ENCODE measurements at places on chromosomes 13 and 19. TPM values are rescaled to one million over a fixed set of nuclear protein-coding genes. Genes with fewer than 3 reads are reported as not detected.

Gene EID2
- 21.7 TPM for total RNA-seq

Gene OR4F17
- not detected for total RNA-seq

Gene NR2F6
- total RNA-seq = 96.5 TPM

Gene GNG7
- 0.43 TPM for total RNA-seq

Gene LRG1
- total RNA-seq = 0.61 TPM

Gene PIP5K1C
- 27.0 TPM for total RNA-seq

- peak; percentile 31 for DNase-seq
Measured at GRCh38 chr19:27974082-27974513, 1238.9 kb downstream of the UQCRFS1 start.

GRCh38 chr13:47215736-47216135 lies 318.9 kb upstream of the HTR2A start:
- no peak for DNase-seq

GRCh38 chr19:24140099-24140498 lies 53.1 kb downstream of the ZNF254 start:
- DNase-seq = no peak

DNA sequence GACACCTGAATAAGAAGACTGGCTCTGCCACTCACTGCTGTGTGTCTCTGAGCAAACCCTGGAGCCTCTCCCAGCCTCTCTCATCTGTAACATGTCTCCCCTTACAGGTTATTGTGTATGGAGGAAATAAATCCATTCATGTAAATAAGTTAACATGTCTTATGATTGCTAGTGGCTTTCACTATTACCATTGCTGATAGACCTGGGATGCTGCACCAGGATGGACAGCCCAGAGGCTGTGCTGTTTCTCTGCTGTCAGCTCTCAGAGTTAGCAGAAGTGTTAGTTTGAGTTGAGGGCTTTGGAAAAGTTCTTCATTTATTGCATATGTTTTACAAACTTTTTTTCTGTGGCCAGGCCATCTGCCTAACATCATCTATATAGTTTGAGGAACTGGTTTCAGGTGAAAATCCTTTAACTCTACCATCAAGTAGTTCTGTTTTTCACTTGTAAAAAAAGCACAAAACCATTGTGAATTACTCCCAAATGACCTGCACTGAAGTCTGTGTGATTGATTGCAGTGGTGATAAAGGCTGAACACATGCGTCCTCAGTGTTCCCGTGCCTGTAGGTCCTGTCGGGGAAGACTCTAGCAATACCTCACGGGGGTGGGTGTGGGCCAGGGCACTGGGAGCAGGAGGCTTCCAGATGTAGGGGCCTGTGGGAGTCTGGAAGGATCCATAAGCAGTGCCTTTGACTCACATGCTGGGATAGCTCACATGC lies 24.6 kb downstream of the MPHOSPH8 start:
- no peak for DNase-seq

- DNase-seq = no peak
Measured at GRCh38 chr13:23670793-23671192, 100.6 kb downstream of the TNFRSF19 start.

GRCh38 chr13:27120011-27120410 lies 51.6 kb downstream of the USP12 start:
- DNase-seq = no peak

GRCh38 chr19:48480183-48480557 lies 11.0 kb downstream of the CYTH2 start:
- DNase-seq = no peak

GRCh38 chr13:74037762-74038161 lies 96.4 kb downstream of the KLF12 start:
- DNase-seq = no peak

DNA sequence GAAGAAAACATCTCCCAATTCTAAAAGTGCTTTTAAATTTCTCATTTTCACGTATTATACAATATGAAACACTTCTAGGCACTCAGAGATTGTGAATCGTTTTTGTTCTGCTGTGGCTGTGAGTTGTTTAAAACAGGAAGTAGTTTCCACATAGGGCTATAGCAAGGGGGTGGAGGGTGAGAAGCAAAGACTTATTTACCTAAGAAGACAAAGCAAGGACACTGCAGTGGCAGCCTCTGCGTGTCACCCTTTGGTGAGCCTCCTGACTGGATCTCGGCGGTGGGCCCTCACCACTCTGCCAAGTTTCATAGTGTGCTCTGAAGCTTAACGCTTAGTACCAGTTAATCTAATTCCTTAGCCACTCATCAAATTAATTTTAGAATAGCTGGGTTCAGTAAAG lies 56.8 kb downstream of the TNFSF13B start:
- DNase-seq = no peak

DNA sequence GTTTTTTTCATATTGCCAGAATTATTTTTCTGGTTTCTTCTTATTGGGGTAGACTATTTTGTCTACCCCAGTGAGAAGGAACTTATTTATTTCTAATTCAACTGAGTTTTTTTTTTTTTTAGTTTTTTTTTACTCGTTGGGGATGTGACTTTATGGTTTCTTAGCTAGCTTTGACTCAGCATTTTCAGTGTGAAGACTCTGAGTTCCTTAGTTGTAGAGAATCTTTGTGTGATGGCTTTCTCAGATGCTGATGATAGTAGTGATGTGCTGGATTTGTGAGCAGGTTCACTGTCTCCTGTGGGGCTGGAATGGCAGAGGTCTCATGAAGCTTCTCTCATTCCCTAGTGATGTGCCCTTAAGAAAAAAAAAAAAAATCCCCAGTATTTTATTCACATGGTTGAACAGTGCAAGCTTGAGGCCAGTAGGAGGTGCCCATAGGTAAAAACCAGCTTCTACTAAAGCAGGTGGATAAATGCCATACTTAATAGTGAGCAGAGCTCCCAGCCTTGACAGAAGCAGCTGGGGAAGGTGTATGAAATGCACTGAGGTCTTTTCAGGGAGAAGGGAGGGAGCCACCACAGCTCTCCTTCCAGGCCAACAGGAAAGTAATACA lies 106.2 kb upstream of the KLF5 start:
- DNase-seq = no peak

DNA sequence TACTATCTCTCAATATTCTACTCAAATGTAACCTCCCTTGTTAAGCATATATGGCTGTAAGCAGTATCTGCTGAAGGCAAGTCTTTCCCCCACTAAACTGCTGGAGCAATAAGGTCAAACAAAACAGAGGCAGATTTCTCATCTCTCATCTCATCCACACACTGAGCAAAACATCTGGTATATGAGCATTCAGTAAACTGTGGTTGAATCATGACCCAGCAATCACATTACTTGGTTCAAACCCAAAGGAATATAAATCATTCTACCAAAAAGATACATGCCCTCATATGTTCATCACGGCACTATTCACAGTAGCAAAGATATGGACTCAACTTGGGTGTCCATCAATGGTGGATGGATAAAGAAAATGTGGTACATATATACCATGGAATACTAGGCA lies 344.4 kb downstream of the SUCLA2 start:
- DNase-seq = no peak

DNA sequence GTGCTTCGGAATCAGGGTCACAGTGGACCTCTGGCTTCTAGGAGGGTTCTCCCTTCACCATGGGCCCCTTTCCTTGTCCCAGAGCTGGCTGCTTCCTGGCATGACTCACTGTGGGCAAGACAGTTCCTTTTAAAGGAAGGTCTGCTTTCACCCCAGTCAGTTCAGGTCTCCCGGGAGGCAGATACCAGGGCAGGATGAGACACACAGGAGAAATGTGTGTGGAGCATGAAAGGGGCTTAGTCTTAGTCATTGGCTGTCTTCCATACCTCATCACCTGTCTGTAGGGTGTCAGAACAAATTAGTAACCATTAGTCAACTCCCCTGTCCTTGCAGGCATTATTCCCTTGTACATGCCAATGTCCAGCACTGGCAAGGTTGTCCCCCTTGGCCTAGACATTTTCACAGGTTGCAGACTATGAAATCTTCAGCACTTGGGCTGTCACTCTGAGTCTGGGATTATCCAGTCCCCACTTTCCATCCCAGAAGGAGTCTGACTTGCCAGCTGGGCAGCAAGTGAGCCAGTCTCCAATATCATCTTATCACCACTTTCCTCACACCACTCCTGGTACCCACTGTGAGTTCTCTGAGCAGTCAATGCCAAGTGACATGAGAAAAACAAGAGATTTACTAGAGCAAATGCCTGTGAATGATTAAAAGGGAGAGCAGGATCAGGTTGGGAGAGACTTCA lies 76.8 kb upstream of the MEDAG start:
- no peak for DNase-seq

- DNase-seq = no peak
Measured at GRCh38 chr19:42303101-42303464, 659 bp upstream of the PAFAH1B3 start.

DNA sequence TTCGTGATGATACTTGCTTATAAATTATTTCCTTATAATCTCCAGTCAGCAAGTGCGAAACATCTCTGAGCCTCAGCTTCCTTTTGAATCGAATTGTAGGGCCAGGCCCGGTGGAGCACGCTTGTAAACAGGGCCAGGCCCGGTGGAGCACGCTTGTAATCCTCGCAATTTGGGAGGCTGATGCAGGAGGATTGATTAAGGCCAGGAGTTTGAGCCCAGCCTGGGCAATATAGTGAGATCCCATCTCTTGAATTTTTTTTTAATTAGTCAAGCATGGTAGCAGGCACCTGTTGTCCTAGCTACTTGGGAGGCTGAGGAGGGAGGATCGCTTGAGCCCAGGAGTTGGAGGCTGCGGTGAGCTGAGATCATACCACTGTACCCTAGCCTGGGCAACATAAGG lies 116.2 kb upstream of the MCF2L start:
- DNase-seq = no peak

- peak; percentile 50 for DNase-seq
Measured at GRCh38 chr19:10544242-10544752, 593 bp downstream of the ATG4D start.

DNA sequence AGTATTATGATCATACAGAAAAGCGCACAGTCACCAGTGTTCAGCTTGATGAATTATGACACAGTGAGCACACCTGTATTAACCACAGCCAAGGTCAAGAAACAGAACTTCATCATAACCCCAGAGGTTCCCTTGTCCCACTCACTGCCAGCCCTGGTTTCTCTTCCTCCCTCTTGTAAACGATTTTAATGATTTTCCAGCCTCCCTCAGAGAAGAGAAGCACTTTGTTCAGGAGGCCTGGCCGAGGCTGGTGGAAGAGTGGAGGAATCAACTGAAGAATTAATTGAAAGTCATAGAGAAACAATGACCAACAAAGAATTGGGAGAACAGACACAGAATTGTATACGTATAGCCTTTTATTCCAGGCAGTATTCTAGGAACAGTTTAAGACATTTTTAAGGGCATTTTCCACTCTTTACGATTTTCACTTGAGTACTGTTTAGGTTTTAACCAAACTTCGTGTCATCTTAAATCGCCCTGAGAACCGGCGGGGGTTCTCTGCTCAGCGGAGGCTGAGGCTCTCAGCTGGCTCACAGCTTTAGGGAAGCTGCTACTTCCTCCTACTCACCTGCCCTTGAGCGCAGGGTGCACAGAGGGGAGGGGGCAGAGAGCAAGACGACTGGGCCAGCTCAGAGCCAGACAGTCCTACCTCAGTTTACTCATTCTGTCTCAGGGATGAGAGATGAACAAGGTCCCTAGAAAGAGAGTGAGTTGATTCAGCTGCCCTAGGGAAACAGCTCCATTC lies 108.6 kb downstream of the AKAP11 start:
- no peak for DNase-seq

DNA sequence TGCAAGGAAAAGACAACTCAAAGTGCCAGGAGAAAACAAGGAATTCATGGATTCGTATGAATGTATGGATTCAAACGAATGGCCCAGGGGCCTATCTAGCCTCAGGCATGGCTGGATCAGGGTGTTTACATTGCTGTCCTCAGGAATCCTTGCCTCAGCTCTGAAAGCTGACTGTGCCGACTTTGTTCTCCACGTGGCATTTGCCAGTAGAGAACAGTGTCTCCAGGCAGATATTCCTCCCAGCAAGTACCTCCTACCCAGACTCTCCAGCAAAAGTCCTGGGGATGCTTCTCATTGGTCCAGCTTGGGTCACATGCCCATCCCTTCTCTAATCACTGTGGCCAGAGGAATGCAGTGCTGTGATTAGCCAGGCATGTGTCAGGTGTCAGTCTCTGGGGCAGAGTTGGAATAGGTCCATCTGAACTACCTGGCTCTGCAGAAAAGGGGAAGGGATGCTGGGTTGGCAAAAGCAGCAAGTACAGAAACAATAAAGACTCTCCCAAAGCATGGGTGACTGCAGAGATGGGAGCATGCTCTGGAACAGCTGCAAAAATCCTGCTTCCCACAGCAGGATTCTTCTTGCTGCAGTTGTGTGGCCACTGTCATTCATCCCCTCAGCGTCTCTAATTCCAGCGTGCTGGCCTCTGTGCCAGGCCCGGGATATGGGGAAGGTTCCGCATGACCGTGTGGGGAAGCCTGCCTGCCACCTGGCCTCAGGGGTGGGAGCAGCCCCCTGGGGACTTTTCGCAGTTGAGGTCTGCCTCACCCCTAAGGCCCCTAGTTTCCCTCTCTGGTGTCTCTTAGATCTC lies 30.0 kb downstream of the CCNE1 start:
- DNase-seq = peak; percentile 88

- no peak for DNase-seq
Measured at GRCh38 chr13:23915308-23915707, 18.0 kb upstream of the C1QTNF9B start.

- DNase-seq = peak; percentile 32
Measured at GRCh38 chr13:114099918-114100445, 32.4 kb downstream of the RASA3 start.

- no peak for DNase-seq
Measured at GRCh38 chr13:95809429-95809828, 132.5 kb downstream of the DNAJC3 start.

DNA sequence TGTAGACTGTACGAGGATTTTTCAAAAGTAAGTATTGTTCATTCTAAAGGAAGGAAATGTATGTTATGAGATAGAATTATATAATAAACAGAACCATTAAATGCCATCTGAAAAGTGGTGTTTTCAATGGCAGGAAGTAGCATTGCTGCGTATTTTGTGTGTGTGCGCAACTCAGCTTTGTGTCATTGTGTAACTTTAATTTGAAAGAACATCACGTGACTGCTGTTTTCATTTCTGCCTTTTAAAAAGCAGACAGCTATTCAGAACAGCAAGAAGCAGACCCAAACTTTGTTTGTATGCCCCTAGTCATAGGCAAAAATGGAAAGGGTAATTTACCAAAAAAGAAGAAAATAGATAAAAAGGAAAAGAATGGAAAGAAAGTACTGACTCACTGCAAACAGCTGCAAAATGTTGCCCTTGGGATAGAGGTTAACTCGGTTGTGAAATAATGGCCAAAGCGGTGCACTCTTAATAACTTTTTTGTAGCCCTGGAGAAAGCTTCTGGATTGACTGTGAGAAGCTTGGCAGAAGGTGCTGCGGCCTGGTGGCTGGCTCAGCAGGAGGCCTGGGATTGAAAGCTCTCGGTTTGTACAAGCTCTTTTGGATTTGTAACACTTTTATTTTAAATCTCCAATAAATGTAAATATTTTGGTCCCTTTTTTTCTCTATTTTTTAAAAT lies 97.3 kb downstream of the GGACT start:
- DNase-seq = no peak

- DNase-seq = no peak
Measured at GRCh38 chr13:20171364-20171763, 10.5 kb upstream of the GJA3 start.

GRCh38 chr13:29567411-29567810 lies 28.1 kb downstream of the SLC7A1 start:
- no peak for DNase-seq

Measured in Caco-2 (cell line).